ENCODE measurements at places on chromosomes 5 and 9.

- DNase-seq = peak; percentile 52
Measured at GRCh38 chr5:119269061-119269944, 86.5 kb upstream of the TNFAIP8 start.

DNA sequence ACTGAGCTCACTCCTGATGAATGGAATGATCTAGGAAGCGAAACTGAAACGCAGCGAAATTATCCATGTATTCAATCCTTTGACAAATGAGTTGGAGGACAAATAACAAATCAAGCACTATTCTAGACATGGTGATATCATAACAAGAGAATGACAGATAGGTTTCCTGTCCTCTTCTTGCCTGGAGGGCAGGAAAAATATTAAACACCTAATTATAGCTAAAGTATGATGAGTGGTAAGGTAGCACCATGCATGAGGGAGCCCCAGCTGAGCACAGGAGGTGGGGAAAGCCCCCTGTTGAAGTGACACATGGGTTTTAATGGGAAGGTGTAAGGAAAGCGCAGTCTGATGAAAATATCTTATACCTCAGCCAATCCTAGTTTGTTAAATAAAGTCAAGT lies 225.2 kb downstream of the NPR3 start:
- DNase-seq = no peak

DNA sequence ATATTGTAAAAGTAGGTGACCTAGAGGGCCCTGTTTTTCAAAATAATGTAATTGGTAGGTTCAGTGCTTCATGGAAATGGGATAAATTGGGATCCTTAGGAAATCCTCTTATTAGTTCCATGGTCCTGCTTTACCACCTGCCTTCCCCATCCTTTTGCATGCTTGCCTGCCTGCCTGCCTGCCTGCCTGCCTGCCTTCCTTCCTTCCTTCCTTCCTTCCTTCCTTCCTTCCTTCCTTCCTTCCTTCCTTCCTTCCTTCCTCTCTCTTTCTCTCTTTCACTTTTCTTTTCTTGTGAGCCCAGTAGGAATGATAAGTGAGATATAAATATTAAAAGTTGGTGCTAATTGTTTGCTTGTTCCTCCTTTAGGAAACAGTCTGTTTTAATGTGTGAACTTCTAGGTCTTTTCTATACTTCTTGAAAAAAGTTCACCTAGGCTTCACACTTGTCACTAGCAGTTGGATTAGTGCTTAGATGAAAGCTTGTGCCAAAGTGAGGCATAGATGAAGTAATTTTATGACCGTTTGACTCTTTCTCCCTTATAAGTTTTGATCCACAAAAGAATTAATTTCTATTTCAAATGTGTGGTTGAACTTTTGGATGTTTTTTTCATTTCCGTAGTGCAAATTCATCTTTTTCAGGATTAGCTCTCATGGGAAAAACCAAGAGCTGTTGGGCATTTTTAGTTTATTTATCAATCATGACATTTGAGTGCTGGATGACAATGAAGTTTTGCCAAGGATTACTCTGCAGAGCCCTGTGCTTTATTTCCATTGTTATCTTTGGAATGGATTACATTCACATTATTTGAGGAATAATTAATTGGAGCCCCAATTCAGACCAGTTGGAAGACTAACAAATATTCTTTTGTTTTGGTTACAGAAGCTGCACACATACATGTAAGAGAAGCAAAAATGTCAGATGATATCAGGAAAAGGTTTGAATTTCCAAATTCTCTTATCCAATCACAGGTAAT lies 30.7 kb downstream of the FOCAD start:
- DNase-seq = no peak

GRCh38 chr5:65103756-65104440 lies 335.2 kb downstream of the CWC27 start:
- DNase-seq = peak; percentile 46
